ENCODE measurements at places on chromosomes 5 and 9.
A peak's percentile ranks its signal among the peaks of the same experiment; 100 is the strongest.

GRCh38 chr9:92467511-92467910 is 14.8 kb downstream of the ASPN start:
- no peak for DNase-seq

GRCh38 chr9:25481372-25481771 is 196.9 kb downstream of the TUSC1 start:
- DNase-seq, result no peak

DNA sequence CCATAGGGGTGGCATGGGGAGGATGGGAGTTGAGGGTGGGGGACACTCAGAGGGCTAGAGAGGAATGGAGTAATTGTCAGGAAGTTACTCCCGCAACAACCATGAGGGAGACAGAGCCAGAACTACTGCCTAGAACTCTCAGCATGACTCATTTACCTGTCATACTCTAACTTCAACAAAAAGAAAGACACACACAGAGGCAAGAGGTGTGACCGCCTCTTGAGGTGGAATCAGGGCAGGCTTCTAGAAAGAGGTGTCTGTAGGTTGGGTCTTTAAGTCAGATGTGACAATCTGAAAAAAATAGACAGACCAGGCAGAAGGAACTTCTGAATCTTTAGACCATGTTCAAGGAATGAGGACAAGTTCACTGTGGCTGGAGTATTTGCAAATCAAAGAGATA is 73.4 kb downstream of the GABBR2 start:
- no peak for DNase-seq

GRCh38 chr5:22835686-22836085 is 17.5 kb downstream of the CDH12 start:
- DNase-seq, result no peak

GRCh38 chr5:139755892-139756671 is 39.5 kb upstream of the PSD2 start:
- peak; percentile 72 for DNase-seq

DNA sequence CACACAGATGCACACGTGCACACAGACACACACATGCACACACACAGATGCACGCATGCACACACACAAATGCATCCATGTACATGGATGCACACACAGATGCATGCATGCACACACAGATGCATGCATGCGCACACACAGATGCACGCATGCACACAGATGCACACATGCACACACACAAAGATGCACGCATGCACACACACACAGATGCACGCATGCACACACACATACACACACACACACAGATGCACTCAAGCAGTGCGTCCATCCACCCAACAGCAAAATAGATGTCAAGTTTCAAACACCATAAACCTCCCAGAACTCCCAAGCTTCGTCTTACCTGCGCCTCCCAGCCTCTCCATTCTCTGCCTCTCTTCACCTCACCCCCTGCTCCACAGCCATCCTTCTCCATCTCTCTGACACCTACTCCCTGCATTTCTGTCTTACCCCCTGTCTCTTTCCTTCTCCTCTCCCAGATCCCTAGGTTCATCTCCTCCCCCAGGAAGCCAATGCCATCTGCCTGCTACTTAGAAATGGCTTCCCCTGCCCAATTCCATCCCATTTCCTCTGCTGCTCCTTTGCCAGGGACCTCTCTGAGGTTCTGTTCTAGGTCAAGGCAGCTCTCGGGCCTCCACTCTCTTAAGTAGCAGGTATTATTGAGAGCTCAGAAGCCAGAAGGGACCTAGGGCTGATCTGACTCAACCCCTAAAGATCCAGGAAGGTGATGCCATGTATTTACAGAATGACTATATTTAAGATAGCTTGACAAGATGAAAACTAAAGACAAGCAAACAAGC is 297.2 kb downstream of the MED10 start:
- DNase-seq, result no peak

DNA sequence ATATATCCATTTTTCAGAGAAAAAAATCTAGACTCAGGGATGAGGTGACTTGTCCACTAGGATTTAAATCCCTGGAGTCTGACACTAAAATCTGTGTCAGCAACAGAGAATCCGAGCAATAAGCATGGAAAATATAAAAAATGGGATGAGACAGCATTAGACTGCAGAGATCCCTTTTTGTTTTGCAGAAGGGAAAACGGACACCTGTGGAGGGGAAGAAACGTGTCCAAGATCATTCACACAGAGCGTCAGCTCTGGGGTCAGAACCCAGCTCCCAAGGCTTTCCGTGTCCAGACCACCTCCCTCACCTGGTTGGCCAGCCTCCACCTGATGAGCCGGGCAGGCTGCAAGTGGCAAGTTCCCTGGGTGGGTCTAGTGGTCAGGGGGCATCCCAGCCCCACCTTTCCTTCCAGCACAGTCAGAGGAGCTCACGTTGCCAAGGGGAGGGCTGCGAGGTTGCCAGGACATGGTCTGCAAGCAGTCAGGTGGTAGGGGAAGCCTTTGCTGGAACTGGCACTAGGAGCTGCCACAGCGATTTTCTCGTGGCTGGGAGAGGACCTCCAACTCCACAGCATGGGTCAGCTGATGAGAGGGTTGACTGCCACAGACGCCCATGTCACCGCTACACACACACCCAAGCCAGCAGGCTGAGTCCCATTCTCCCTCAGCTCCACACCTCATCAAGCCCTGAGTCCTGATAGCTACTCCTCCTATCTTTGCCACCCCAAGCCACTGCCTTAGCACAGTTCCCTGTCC is 65.9 kb upstream of the CPLX2 start:
- no peak for DNase-seq

DNA sequence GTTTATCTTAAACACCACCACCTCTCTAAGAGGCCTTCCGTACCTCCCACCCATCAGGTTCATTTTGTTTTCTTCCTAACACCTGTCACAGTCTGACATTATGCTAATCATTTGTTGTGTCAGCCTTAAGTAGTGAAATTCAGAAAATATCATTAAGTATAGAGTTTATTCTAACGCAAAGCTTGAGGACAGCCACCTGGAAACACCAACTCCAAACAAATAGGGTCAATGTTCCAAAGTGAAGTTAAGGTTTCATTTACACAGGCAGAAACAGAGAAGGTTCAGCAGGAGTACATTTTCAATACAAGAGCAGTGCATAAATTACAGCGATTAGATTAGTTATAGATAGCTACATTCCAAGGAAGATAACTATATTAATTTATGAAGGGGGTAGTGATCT is 1.3 kb upstream of the SMC5 start:
- peak; percentile 47 for DNase-seq
